Upper lobe of left lung (tissue), 6 donors: ENCODE measurements at places on chromosomes 12 and 14.

DNA sequence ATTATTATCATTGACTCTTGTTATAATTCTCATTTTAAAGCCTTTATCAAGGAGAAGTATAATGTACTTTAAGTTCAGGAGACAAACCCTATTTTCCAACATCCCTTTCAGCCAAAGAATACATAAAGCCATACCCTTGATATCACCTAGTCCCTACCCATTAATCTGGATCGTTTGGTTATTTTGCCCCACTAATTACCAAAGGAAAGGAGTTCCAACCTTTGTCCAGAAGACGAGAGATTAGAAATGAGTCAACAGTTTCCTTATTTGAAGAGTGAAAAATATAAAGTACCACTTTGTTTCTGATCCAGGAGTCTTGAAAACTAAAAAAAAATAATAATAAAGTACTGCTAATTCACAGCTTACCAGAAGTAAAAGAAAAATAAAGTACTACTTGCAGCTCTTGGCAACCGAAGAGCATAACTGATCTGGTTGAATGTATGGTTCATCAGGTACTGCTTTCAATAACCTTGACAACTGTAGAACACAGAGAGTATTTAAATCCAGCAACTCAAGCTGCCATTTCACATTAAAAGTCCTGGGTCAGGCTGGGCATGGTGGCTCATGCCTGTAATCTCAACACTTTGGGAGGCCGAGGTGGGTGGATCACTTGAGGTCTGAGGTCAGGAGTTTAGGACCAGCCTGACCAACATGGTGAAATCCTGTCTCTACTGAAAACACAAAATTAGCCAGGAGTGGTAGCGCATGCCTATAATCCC is 33.7 kb downstream of the LIMA1 start:
- DNase-seq, result no peak

GRCh38 chr12:15368812-15369211 is 46.5 kb downstream of the PTPRO start:
- no peak for DNase-seq

DNA sequence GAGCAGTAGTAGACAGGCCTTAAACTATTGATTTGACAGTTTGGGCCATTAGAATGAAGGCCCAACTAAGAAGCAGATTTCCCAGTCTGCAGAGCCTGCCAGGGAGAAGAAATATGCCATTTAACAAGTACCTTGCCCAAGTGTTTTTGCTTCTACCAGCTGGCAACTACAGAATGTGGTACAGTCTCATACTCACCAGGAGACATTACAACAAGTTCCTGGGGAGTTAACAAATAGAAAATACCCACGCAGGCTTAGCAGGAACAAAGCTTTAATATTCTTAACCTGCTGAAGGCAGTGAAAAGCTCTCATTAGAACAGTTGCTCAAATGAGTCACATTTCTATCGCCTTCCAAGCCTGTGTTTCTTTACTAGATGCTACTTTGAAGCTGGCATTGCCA is 241.0 kb downstream of the TMEM117 start:
- DNase-seq, result no peak

DNA sequence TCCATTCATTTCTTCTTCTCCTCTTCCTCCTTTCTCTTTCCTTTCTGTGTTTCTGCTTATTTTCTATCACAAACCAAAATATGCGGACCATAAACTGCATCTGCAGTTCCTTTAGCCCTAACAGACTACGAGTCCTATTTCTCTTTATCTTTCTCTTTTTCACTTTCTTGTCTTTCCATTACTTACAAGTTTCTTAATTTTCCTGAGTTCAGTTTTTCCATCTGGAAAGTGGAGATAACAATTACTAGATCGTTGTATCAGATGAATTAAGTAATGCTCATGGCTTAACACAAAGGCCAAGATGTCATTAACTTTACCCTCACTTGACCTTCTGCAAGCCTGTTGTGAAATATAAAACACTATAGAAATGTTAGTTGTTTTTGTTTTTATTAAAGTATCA is 983 bp upstream of the COPS7A start:
- no peak for DNase-seq

DNA sequence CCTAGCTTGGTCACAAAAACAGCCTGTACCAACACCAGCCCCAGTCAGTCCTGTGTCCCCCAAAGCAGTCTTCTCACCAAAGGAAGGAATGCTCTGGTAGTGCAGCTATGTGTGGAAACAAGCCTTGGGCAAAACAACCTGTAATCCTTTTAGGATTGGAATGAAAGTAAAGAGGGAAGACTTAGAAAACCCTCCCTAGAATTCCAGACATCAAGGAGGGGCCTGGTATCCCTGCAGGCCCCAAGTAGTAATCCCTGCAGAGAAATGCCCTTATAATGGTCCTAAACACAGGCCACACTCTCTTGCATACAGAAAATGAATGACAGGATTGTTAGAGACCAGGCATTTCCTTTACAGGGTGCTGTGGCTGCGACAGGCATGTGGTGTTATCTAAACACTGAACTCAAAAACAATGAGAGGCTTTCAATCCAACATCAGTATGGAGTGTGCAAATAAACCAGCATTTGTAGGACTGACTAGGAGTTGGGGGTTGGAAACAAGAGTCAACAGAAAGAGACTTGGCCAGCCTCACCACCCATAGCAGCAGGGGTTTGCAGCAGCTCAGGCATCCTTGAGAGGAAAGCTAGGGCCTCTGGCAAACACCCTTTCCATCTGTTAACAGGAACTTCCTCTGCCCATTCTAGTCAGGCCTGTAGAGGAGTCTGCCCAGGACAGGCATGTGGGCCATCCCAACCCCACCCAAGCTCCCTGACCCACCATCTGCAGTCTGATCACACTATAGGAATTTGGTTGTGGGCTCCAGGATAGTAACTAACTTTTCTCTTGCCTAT is 59.1 kb downstream of the DCAF5 start:
- peak; percentile 29 for DNase-seq

DNA sequence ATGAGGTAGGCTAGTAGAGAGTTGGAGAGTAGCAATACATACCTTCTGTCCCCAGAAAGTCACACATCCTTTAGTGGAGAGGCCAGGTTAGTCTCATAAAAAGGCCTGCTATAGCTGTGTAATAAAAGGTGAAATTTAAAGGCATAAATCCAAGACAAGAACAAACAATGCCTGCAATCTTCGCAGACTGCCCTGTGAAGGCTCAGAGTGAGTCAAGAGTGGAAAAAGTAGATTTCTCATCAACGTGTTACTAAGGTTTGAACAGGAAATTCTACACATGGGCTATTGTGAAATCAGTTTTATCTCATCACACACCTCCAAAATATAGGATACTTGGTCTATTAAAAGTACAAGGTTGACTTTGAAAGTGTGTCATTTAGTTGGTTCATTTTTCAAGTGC is at the start of gene KLRC1:
Gene KLRC1, minus strand, starts transcription at position 222 of the 400 bp plus-strand sequence. CDS start 2,221 bp downstream, outside the sequence.
- no peak for DNase-seq

DNA sequence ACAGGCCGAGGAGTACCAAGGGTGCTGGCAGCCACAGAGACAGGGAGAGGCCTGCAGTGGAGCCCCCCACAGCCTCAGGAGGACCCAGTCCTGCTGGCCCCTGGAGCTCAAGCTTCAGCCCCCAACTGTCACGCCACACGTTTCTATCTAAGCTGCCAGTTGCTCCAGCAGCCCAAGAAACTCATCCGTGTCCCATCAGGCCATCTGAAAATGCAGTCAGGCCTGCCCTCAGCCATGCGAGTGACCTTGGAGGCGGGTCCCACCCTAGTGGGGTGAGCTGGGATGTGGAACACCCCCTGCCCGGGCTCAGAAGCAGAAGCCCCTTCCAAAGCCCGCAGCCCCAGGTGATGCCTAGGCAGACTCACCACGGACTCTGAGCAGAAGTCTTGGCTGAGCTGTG is 158.9 kb downstream of the RIMBP2 start:
- DNase-seq, result no peak

GRCh38 chr14:54366736-54367735 is 29.8 kb upstream of the CDKN3 start:
- DNase-seq, result peak; percentile 43

- no peak for DNase-seq
Observed at GRCh38 chr14:90487462-90487861, 90.6 kb downstream of the CALM1 start.

DNA sequence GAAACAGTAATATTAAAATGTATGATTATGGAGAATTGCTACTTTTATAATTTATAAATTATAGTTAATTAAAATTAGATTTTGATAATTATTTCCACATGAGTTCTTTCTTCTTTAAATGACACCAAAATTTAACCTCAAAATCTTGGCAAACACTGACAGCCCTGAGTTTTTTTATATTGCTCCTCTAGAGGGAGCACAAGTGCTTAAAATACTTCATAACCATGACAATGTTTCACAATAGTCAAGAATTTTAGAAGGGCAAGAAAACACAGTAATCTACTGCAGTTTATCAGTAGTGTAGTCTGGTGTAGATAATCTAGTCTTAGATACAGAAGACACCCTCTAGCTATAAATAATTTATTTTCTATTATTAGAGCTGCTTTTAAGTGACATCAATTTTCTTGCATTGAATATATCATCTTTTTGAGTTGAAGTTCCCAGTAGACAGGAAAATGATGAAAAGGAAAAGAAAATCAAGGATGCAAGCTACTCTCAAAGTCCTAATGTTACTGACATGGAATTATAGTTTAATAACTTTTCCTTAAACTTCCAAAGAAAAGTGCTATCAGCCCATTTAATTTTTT is 14.3 kb upstream of the PTGER2 start:
- no peak for DNase-seq

DNA sequence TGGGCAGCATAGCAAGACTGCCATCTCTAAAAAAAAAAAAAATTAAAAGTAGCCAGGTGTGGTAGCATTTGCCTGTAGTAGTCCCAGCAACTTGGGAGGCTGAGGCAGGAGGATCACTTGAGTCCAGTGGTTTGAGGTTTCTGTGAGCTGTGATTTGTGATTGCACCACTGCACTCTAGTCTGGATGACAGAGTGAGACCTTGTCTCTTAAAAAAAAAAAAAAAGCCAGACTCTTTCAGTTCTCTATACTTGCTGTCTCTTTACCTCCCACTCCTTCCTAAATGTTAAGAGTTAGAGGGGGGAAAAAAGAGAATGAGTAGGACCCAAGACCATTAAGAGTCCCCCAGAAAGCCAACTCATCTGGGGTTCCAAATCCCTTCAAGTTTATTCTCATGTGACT is 17.8 kb downstream of the EIF2S1 start:
- DNase-seq, result no peak

DNA sequence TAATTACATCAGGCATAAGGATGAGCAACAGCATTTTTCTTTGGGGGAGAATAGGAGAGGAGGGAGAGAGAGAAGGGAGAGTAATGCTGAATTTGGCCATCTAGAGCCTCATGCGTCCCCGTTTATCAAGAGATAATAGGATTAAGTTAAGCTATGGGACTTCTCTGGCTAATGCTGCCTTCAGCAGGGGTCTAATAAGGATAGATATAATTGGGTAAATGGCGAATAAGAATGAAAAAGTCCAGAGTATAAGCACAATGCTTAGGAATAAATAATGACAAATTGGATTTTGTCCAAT is 470.0 kb downstream of the EGLN3 start:
- DNase-seq, result no peak

- DNase-seq, result no peak
Observed at GRCh38 chr12:46523863-46524770, 151.5 kb upstream of the SLC38A2 start.

DNA sequence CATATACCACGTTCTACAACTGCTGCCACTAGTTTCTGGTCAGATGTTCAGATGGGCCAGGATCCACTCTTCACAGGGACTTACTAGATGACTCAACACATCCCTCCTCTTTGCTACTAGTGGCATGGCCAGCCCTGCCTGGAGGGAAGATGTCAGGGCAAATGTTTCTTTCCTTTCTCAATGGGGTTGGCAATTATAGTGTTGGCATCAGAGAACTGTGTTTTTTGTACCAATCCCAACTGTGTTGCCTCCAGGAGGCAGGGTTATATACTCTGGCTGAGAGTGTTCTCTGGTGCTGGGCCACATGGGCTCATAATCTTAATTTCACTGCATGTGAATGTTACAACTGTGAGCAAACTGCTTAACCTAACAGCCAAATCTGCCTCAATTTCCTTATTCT is 69.9 kb upstream of the AVPR1A start:
- no peak for DNase-seq

DNA sequence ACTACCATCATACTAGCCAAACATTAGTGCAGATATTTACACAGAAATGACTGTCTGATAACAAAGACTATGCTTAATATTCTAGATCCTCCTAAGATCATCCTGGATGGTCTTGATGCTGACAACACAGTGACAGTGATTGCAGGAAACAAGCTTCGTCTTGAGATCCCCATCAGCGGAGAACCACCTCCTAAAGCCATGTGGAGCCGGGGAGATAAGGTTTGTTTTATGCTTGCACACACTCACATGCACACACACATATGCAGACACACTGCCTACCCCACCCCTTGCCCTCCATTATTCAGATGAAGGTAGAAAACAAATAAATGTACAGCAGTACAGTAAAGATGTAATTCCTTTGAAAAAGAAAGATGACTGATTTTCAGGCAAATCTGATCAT is 44.4 kb upstream of the CHPT1 start:
- no peak for DNase-seq

GRCh38 chr12:3085341-3086139 is 8.4 kb downstream of the TSPAN9 start:
- no peak for DNase-seq

DNA sequence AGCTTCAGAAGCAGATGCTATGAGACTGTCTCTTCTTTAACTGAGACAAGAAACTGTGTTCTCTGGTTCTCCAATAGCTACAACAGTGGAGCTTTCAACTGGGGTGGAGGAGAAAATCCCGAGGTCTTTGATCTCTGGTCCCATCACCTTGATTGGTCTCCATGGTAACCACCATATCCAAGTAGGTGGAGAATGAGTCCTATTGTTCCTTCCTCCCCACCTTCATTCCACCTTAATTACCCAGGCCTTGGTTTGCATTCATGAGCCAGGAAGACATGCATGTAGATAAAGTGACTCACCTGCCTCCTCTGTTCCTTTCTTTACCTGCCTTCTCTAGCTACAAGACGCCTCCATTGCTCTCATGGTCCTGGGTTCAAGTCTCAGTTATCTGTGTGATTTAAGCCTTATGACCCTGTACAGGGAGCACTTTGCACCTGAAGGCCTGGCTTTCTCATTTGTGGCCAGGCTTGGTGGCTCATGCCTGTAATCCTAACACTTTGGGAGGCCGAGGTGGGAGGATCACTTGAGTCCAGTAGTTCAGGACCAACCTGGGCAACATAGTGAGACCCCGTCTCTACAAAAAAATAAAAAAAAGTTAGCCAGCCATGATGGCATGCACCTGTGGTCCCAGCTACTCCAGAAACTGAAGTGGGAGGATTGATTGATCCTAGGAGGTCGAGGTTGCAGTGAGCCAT is 157.7 kb upstream of the TBX3 start:
- DNase-seq, result no peak

- DNase-seq, result no peak
Observed at GRCh38 chr14:71338153-71338552, 430.9 kb downstream of the PCNX1 start.

DNA sequence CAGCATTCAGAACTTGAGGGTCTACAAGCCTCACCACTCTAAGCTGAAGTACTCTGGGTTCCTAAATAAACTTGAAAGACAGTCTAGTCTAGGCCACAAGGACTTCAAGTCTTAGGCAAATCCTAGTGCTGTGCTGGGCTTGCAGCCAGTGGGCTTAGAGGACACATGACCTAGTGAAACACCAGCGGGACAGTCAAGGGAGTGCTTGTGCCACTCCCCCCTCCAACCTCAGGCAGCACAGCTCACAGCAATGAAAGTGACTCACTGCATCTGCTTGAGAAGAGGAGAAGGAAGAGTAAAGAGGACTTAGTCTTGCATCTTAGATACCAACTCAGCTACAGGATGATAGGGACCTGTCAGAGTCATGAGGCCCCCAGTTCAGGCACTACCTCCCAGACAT is 438.1 kb downstream of the IPO8 start:
- DNase-seq, result no peak
